CD4-positive, alpha-beta T cell treated with Interleukin-17A for 1 hour (primary cell): ENCODE measurements at places on chromosomes 4 and X.

GRCh38 chr4:90357117-90357710 lies 230.0 kb downstream of the CCSER1 start:
- no peak for DNase-seq

DNA sequence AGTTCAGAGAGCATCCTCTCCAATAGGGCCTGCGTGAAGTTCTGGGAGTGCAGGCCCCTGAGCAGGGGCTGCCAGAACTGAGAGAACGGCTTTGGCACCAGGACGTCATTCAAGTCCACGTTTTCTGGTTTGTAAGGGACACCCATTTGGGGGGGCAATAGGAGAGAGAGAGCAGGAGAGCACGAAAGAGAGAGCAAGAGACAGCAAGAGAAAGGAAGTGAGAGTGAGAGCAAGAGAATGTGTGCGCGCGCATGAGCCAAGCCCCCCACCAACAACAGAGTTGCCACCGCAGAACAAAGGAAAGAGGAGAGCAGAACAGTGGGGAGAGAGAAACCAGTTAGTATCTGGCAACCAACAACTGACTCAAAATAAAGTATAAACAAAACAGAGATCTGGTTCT lies 10.4 kb downstream of the LAS1L start:
- no peak for DNase-seq

DNA sequence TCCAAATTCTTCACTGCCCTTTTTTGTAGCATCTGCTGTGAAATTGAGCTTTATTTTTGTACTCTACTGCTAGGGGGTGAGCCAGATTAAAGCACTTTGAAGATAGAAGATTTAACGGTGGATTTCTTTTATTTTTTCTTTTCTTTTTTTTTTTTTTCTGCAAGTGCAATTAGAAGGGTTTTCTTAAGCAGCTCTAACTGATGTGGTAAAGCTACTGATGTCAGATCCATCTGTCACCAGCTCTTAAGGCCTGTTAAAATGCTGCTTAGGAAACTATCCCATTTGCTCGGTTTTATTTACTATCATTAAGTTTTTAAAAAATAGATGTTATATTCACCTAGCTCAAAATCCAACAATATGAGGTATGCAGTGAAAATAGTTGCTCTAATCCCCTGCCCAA lies 7.1 kb downstream of the NDUFA1 start:
- DNase-seq, result no peak

DNA sequence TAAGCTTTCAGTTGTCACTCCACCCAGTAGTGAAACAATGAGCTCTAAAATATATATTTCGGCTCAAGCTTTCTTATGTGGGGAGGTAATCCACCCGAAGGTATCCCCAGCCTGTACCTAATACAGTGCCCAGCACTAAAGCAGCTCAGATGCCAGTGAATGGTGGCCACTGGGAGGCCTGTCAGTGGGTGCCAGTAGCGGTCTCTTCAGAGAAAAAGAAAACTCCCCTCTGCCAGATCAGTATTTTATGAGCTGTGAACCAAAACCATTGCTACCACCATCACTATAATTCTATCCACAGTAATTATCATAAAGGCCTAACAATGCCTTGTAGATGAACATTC lies 835 bp upstream of the NFKB1 start:
- peak; percentile 75 for DNase-seq

DNA sequence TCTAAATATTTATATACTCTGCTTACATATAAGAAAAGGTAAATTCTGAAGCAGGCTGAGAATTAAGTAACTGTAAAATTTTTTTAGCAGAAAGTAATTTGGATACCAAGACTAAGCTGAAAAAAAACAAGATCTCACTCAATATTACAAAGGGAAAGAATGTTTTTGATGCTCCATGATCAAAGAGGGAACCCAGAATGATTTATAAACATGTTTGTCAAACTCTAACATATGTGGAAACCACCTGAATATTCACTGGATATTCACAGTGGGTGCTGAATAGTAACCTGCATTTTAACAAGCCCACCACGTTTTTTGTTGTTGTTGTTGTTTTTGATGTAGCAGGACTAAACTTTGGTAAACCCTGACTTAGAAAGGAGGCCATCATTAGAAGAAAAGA lies 324.9 kb upstream of the GATB start:
- no peak for DNase-seq

- no peak for DNase-seq
These were observed 202.2 kb upstream of the ETNPPL start for GRCh38 chr4:108965016-108965415.

DNA sequence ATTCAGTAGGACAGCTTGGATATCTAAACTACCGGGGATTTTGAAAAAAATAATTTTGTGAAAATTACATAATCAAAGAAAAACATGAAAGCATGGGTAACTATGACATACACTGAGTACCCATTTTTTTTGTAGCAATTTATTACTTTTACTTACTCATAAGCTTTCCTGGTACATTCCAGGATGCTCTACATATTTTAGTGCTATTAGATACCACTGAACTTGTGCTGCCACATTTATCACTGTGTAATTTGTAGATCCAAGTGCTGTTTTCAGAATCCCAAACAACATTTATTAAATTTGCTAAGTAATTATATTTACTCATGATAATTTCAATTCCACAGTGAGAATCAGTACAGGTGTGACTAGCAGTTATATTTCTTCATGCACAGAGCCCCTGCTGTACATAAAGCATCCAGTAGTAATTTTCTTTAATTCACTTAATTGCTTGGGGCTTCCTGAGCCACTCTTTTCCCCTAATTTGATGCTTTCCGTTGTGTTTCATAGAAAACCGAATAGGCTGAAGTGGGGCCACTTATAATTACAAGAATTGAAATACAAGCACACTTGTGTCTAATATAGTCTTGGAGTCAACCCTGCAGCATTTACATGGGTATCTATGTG lies 2254.4 kb downstream of the ARAP2 start:
- DNase-seq, result no peak

- no peak for DNase-seq
These were observed 1.2 kb downstream of the ENPP6 start for GRCh38 chr4:184216515-184216914.

DNA sequence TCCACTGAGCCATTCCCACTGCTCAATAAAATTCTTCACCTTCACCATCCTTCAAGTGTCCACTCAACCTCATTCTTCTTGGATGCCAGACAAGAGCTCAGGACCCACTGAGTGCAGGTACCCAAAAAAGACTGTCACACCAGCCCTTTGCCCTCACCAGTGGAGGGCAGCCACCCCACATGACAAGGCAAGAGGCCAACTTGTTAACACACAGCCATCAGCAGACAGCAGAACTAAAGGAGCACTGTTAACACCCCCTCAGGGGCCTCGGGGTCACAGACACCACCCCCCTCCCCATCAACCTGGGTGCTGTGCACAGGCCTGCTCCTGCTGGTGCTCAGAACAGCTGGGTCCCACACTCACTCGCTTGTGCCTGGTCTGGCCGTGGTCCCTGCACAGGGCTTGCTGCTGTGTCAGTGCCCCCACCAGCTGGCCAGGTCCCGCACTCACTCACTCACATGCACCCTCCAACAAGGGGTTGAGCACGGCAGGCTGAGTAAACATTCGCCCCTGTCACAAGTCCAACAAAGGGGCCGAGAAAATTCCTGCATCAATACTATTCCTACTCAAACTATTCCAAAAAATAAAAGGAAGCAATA lies 54.1 kb downstream of the ATRX start:
- DNase-seq, result no peak

DNA sequence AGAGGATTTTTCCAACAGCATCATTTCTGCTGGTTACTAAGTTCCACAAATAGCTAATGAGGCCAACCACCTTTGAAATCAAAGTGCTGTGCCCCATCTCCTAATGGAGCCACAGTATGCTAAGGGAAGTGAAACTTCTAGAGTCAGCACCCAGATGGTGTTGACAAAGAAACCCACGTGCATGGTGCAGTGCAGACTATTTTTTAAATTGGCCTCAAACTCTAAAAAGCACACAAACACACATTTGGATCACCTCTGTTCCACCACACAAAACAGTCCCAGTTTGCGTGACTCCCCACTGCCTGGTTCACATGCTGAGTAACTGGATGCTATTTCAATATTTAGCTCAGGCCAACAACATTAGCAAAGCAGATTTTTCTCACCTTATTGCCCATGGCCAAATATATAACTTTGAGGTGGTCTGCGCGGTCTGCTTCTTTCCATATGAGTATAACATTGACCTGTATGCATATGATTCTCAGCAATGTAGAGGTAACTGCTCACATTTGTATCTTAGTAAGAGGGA lies 69.9 kb downstream of the AMELX start:
- peak; percentile 14 for DNase-seq

DNA sequence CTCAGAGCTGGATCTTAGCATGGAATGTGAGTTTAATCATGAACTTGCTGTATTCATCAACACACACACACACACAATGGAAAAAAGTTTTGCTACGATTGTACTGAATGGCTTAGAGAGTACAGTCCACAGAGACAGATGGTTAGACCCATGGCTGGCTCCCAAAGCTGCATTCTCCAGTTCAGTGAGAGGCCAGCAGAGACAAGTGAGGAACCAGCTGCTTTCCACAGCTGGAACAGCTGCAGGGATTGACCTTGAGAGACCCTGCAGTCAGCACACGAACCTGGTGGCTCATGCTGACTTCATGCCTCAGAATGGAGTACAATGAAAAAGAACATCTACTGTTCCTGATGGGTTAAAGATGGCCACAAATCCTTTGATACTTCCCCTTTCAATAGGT lies 94.5 kb downstream of the DHX15 start:
- DNase-seq, result no peak

DNA sequence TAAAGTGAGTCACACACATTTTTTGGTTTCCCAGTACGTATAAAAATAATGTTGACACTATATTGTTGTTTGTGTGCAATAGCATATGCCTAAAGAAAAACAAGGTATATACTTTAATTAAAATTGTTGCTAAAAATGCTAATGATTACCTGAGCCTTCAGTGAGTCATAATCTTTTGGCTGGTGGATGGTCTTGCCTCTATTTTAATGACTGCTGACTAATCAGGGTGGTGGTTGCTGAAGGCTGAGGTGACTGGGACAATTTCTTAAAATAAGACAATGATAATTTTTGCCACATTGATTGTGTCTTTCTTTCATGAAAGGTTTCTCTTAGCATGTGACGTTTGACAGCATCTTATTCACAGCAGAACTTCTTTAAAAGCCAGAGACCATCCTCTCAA lies 21.0 kb upstream of the ANXA10 start:
- no peak for DNase-seq

DNA sequence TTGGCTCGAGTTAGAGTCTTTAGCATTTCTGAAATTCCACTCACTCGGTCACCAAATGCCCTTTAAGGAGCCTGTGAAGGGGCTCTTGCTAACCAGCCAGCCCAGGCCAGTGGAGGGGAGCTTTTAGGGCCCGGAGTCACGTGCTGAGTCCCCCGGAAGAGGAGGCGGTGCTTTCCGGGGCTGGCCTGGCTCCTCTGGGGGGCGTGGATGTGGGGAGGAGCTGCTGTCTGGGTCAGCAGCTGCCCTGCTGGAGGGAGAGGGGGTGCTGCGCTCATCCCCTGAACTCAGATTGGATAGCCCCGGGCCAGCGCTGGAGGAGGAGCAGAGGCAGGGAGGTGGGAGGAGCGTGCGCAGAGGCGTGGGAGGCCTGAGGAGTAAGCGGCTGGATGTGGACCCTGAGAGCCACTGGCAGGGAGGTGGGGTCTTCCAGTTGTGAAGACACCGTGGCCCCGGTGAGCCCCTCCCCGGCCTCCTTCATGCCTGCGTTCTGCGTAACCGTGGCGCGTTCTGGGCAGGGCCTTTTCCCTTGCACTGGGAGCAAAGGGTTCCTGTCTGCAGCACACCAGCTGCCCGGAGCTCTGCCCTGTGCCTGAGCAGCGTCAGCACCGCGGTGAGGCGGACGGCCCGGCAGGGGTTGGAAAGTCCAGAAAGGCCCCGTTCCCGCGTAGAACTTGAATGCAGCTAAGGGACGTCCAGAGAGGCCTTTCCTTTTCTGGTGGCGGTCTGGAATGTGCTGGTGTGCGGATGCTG lies 19.7 kb downstream of the MAEA start:
- peak; percentile 68 for DNase-seq

DNA sequence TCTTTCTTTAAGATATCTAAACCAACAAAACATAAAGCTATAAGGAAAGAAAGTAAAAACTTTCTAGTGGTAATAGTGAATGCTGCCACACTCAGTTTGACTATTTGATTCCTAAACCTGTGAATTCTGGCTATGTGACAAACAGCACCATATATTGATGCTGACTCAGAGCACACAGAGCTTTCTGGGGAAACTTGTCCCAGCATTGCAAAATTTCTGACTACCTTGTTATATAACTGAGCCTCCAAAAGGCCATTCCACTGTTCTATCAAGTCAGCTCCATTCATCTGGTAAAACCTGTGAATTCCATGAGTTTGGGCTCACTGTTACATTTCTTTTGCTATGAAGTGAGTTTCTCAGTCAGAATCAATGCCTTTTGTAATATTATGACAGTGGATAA lies 1229.7 kb downstream of the PCDH18 start:
- no peak for DNase-seq

- DNase-seq, result no peak
These were observed 221.2 kb downstream of the PPP4R3C start for GRCh38 chrX:27241981-27242380.
